Spleen (tissue), 13 donors: ENCODE measurements at places on chromosomes 2 and 18. TPM values are rescaled to one million over a fixed set of nuclear protein-coding genes. Genes with fewer than 3 reads are reported as not detected.

Gene GAL3ST2
- total RNA-seq = not detected

Gene CPO
- total RNA-seq = not detected

Gene COL6A3
- total RNA-seq = 40.9 TPM

Gene RGPD4
- total RNA-seq = not detected
